ENCODE measurements at places on chromosomes 1 and 21. TPM values are rescaled to one million over a fixed set of nuclear protein-coding genes. Genes with fewer than 3 reads are reported as not detected.

DNA sequence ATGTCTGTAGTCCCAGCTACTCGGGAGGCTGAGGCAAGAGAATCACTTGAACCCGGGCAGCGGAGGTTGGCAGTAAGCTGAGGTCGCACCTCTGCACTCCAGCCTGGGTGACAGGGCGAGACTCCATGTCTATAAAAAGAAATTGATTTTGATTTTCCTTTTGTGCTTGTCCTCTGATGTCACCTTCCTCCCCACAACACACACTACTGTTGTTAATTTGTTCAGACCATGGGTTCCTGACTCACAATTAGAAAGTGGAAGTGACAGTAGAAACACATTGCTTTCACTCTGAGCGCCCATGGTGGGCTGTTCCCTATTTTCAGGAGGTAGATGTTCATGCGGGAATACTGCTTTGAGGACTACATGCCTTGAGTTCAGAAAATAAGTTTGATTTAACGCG is 165.5 kb upstream of the KCNJ6 start:
- H3K36me3 ChIP-seq: no peaks in the 10 kb centered on the region
- no peak for DNase-seq
- H3K27me3 ChIP-seq: no peaks in the 10 kb centered on the region
- H3K4me1 ChIP-seq: no peaks in the 10 kb centered on the region
- no peak overlapping the region for H3K27ac ChIP-seq
- no peak overlapping the region for H3K4me3 ChIP-seq

DNA sequence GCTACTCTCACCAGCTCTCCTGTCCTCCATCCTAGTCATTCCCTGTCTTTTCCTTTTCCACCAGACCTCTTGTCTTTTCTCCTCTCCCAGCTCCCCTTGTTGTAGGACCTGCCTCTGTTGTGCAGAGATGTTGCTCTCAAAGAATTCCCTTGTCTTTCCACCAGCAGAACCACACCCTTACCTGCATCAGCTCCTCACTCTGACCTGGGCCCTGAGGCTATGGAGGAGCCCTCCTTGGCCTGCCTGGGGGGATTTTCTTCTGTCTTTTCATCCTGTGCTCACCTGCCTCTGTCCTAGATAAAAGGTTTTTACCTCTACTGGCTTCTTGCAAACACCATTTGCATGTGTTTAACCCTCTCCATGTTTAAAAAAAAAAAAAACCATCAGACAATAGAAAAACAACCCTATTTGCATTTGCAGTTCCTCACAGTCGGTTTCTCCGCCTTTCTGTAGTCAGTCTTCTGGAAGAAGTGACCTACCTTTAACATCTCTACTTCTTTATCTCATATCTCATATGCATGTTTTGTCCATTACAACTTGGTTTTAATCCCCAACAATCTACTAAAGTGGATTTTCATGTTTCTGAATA is 12.1 kb downstream of the FCRL5 start:
- no peaks in the 10 kb centered on the region for H3K4me1 ChIP-seq
- H3K27ac ChIP-seq: no peak overlapping the region
- DNase-seq: no peak
- H3K4me3 ChIP-seq: no peak overlapping the region
- H3K36me3 ChIP-seq: no peaks in the 10 kb centered on the region

DNA sequence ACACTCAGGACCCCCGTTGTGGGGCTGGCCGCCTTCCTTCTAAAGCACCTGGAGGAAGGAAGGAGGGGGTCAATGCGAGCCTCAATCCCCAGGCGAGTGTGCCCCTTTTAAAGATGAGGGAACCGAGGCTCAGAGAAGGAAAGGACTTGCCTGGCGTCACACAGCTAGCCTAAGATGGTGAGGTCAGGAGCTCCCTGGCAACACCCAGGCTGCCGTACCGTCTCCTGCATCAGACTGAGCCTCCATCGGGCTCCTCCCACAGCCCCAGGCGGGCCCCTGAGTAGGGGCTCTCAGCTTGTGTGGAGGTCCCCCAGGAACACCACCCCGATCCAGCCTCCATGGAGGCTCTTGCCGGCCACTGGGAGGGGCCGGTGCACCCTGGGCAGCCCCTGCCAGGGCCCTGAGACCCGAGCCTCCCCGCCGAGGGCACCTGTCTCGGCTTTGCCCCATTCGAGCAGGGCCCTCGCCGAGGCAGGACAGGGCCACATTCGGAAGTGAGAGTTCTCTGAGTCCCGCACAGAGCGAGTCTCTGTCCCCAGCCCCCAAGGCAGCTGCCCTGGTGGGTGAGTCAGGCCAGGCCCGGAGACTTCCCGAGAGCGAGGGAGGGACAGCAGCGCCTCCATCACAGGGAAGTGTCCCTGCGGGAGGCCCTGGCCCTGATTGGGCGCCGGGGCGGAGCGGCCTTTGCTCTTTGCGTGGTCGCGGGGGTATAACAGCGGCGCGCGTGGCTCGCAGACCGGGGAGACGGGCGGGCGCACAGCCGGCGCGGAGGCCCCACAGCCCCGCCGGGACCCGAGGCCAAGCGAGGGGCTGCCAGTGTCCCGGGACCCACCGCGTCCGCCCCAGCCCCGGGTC is at the start of gene AIRE:
Gene AIRE (plus strand): TSS at position 739 of the 855 bp plus-strand sequence. CDS start 131 bp downstream, outside the sequence.
- H3K36me3 ChIP-seq: no peaks in the 10 kb centered on the region
- peak; percentile 69 for DNase-seq
- H3K4me3 ChIP-seq: no peak within 1 kb of the TSS
- no peak within 1 kb of the TSS for H3K27ac ChIP-seq
- no peaks in the 10 kb centered on the region for H3K4me1 ChIP-seq

GRCh38 chr1:153613406-153613805 is 469 bp upstream of the S100A16 start:
- peak overlapping the region; percentile 95 for H3K27ac ChIP-seq
- no peaks in the 10 kb centered on the region for H3K36me3 ChIP-seq
- DNase-seq: no peak
- H3K4me3 ChIP-seq: no peak overlapping the region
- H3K4me1 ChIP-seq: peaks cover 81% of the 10 kb centered on the region

GRCh38 chr1:183243161-183244050 is 57.3 kb downstream of the LAMC2 start:
- no peak overlapping the region for H3K4me3 ChIP-seq
- no peaks in the 10 kb centered on the region for H3K27me3 ChIP-seq
- H3K27ac ChIP-seq: peak overlapping the region; percentile 88

DNA sequence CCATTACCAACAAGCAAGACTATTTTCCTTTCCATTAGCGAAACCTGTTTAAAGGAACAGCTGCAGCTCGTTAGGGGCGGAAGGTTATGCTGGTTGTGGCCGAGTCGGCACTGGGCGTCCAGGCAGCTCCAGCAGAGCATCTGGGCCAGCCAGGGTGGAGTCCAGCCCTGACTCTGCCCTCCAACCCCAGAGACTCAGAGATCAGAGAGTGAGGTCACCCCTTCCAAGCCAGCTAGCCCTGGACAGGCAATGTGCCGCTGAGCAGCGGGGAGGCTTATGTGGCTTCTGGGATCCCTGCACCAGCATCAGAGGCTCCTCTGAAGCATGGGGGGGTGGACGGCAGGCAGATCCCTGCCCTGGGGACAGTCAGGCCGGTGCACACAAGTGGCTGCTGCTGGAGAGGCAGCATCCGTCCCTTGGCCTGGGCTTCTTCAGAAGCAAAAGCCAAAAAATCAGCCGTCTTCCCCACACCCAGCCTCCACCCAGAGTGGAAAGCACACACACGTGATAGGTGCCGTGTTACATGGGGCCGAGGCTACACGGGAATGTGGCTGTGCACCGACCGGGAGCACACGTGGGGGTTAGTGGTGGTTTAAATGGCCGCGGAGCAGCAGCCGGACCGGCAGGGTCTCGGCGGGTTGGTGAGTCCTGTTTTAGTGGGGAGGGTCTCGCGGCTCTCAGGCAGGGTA is 30.1 kb downstream of the SLC66A1 start:
- H3K27ac ChIP-seq: no peak overlapping the region
- peaks cover 45% of the 10 kb centered on the region for H3K4me1 ChIP-seq
- H3K27me3 ChIP-seq: no peaks in the 10 kb centered on the region
- no peak for DNase-seq
- no peak overlapping the region for H3K4me3 ChIP-seq

DNA sequence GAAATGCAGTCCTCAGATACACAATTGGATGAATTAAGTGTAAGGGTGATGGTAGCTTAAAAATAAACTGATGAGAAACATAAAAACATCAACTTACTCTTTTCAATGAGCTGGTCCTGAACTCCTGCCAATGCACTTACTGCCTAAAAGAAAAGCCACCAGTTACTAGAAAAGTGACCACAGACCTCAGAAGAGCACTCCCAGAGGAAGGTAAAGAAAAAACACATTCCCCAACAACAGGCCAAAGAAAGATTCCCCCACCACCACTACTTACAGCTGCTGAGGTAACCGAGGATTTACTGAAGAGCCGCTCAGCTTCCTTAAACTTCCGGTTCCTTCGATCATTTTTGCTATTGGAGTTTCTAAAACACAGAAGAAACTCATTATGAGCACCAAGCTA is 5.4 kb downstream of the MEAF6 start:
- no peaks in the 10 kb centered on the region for H3K27me3 ChIP-seq
- H3K27ac ChIP-seq: no peak overlapping the region
- H3K4me3 ChIP-seq: no peak overlapping the region
- no peak for DNase-seq
- peaks cover 38% of the 10 kb centered on the region for H3K4me1 ChIP-seq
- peaks cover 22% of the 10 kb centered on the region for H3K36me3 ChIP-seq

DNA sequence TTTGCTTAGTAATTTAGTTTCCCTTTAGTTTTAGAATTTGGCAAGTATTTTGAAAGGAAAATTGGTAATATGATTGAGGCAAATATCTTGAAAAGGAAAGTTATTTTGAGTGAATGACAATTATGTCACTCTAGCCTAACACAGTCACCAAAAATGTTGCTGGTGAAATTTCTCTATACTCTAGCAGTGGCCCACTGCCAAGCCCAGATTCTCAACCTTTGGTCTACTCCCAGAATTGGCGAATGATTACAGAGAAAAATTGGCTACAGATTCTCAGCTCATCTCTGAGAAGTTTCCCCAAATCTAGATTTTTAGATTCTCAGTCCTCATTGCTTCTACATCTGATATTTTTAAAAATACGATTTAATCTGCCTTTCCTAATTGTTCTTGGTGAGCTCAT is 84.9 kb downstream of the PIGK start:
- no peak for DNase-seq
- H3K27ac ChIP-seq: no peak overlapping the region
- no peaks in the 10 kb centered on the region for H3K4me1 ChIP-seq
- H3K4me3 ChIP-seq: no peak overlapping the region
- no peaks in the 10 kb centered on the region for H3K36me3 ChIP-seq
- no peaks in the 10 kb centered on the region for H3K27me3 ChIP-seq

GRCh38 chr1:234216116-234216703 is 157.0 kb upstream of the COA6 start:
- H3K27me3 ChIP-seq: no peaks in the 10 kb centered on the region
- H3K27ac ChIP-seq: no peak overlapping the region
- H3K4me1 ChIP-seq: peaks cover 23% of the 10 kb centered on the region
- no peaks in the 10 kb centered on the region for H3K36me3 ChIP-seq
- no peak for DNase-seq
- no peak overlapping the region for H3K4me3 ChIP-seq

DNA sequence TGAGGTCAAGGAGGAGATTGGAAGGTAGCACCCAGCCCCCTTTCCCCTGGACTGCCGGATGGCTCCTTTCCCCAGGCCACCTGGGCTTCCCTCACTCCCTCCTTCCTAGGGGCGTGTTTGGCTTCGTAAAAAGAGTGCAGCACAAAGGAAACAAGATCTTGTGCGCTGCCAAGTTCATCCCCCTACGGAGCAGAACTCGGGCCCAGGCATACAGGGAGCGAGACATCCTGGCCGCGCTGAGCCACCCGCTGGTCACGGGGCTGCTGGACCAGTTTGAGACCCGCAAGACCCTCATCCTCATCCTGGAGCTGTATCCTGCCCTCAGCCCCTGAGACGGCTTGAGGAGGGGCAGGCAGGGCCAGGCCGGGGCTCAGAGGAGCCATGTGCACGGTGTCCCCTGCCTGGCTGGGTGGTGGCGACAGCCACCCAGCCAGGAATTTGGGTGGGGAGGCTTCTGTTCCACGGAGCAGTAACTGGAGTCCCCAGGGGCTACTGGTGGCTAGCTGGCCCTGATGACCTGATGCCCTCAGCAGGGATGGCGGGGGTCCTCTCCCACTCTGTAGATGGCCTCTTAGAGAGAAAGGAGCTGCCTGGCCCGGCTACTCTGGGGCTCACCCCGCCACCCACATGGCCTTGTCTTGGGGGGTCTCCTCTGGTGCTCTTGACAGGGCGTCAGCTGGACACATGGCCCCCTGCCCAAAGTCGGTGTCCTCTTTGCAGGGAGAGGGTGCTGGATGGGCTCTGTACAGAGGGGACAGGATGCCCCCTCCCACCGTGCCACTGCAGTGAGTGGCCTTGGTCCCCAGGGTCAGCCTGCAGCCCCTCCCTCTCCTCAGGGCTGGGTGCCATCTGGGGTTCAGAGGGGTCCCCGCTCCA is 39.5 kb downstream of the TRIM11 start:
- peak; percentile 66 for DNase-seq
- H3K4me1 ChIP-seq: peaks cover 29% of the 10 kb centered on the region
- no peak overlapping the region for H3K27ac ChIP-seq
- H3K27me3 ChIP-seq: no peaks in the 10 kb centered on the region

DNA sequence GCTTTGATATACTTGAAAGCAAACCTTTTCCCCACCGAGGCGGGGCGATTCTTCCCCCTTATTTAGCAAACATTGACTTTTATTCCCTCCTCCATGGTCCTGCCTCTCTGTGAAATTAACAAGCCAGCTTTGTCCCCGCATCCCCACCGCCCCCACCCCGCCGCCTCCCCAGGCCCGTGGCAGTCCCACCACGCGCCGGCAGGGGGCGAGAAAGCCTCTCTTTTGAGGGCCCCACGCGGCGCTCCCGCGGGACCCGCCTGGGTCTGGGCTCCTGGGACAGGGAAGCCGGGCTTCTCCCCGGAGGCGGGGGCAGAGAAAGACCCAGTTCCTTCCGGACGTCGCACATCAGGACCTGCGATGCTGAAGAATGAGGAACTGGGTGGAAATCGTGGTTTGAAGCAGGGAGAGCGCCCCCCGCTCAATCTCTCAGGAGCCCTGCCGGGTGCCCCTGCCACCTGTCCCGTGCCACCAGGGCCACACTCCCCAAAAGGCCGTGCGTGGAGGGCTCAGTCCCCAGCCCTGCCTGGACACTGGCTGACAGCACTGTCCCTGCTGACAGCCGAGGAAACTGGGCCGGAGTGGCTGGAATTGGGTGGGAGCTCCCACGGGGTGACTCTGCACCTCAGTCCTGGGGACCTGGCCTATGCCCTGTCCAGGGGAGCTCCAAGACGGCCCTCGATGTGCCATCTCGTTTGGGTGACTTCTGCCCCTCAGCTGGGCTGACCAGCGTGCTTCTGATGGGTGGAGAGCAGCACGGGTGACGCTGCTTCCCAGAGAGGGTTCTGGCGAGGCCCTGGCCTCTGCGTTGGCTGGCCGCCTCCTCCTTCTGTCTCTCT is 8.6 kb upstream of the ACTRT2 start:
- H3K27me3 ChIP-seq: peaks cover 7% of the 10 kb centered on the region
- H3K4me3 ChIP-seq: no peak overlapping the region
- H3K4me1 ChIP-seq: peaks cover 12% of the 10 kb centered on the region
- no peaks in the 10 kb centered on the region for H3K36me3 ChIP-seq
- DNase-seq: peak; percentile 80

GRCh38 chr1:23745515-23745914 is 2.2 kb downstream of the ELOA start:
- H3K4me1 ChIP-seq: peaks cover 65% of the 10 kb centered on the region
- no peak overlapping the region for H3K27ac ChIP-seq
- H3K27me3 ChIP-seq: no peaks in the 10 kb centered on the region
- no peak for DNase-seq
- H3K36me3 ChIP-seq: peaks cover 3% of the 10 kb centered on the region
- no peak overlapping the region for H3K4me3 ChIP-seq

The FCRL1 gene
- total RNA-seq: 134 TPM

The HFM1 gene
- 0.74 TPM for total RNA-seq

The POMGNT1 gene
- total RNA-seq: 59.5 TPM

The ST6GALNAC3 gene
- total RNA-seq: 11.9 TPM

The DIO1 gene
- 1.6 TPM for total RNA-seq

The AGT gene
- 0.19 TPM for total RNA-seq

Measured in spleen (tissue), 13 donors.